ENCODE measurements at places on chromosomes 11 and 22.

DNA sequence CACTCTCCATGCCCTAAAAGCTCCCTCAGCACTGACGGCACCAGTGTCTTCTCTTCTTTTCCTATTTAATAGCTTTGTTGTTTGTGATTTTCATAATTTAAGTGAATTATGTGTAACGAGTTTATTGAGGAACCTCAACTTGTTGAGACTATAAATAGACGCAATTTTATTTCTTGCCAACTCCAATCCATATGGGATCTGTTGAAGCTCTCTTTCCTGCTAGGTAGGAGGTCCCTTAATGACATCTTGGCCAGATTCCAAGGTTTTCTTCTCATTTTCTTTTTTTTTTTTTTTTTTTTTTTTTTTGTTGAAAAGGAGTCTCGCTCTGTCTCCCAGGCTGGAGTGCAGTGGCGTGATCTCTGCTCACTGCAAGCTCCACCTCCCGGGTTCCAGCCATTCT lies 14.2 kb downstream of the RTL6 start:
- DNase-seq = no peak

GRCh38 chr22:20602609-20603164 lies 95.3 kb downstream of the MED15 start:
- no peak for DNase-seq

- no peak for DNase-seq
Observed at GRCh38 chr22:48047722-48048500, 1285.5 kb downstream of the TBC1D22A start.

DNA sequence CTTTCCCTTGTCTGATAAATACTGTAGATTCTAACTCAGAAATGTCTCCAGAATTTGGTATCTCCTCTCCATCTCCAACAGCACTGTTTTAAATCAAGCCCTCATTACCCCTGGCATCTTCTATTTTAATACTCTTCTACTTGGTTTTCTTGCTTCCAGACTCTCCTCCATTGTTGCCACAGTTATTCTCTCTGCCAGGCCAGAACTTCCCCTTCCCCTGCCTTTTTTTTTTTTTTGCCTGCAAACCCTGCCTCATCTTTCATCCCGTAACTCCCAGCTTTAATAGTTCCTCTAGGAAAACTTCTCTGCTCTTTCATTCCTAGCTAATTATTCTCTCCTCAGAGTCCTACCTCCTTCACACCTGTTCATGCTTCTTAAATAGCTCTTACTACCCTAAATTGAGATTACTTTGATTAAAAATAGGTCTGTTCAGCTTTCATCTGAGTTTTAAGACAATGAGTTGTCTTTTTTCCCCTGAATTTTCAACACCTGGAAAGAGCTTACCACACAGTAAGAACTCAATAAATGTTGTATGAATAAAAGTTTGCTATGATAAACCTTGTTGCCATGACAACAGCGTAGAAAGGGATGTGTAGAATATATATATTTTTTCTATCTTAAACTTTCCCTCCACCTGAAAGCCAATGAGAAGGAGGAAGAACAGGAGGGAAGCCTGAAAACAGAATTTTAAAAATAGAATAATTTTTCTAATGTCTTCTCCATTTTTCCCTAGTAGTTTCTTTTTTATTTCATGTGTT lies 3.6 kb downstream of the IL18 start:
- no peak for DNase-seq

DNA sequence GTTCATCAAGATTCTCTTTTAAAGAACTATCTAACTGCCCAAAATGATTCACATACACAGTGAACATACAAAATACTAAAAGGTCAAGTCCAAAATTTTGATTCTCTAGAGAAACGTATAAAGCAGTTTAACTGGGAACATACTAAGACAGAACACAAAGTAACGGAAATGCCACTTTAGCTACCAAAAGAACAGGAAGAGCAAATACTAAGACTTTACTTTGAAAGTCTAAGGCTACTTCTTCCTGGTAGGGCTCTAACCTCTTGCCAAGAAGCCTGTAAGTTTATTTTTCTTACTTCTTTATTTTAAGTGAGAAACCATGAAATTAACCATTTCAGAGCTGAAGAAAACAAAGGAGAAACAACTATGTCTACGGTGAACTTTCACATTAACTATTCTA lies 6.2 kb downstream of the PICALM start:
- no peak for DNase-seq

- DNase-seq = no peak
Observed at GRCh38 chr11:58900479-58901420, 38.5 kb upstream of the GLYATL1 start.

DNA sequence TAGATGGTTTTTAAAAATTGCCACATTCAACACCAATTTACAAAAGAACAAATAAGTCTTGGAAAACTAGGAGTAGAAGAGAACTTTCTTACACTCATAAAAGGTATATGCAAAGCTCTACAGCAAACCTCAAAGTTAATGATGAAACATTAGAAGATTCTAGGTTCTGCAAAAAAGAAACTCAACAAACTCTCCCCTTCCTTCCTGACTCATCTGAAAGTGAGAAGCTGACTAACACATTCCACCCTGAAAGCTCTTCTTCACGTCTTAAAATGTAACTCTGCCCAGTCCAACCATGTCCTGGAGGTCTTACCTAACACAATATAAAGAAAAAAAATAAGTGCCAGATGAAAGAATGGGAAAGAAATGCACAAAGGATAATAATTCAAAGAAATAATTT lies 218.9 kb upstream of the ISX start:
- DNase-seq = no peak

DNA sequence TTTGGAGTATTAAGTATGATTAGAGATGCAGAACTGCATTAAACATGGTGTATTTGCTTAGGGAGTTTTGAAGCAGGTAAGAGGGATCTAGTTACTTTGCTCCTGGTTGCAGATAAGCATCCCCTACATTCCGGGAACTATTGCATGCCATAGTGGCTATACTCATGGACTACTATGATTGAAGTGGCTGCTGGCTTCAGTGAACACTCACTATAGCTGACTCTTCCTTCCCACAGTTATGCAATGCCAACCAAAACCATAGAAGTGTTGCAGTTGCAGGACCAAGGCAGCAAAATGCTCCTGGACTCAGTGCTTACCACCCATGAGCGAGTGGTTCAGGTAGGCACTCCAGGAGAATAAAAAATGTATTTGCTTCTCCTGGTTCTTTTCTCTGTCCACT lies 17.0 kb downstream of the COA4 start:
- DNase-seq = no peak

- DNase-seq = no peak
Observed at GRCh38 chr11:125494031-125494360, 2.1 kb downstream of the FEZ1 start.

DNA sequence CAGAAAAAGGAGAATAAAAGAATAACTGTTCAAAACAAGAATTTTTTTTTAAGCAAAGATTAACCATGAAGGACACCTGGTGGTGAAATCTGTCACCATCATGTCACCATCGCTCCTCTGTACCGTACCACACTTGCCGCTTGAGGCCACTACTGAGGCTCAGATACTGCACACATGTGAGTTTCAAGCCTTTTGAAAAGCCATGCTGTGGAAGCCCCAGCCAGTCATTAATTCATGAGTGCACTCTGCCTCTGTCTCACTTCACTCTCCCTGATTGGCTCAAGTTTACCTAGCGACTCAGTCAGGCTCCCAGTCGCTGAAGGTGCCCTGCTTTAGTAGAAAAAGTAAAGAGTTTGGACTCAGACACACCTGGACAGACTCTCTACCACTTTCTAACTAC lies 6.6 kb upstream of the MS4A12 start:
- no peak for DNase-seq

GRCh38 chr11:131052367-131052766 lies 136.1 kb upstream of the SNX19 start:
- no peak for DNase-seq

- DNase-seq = no peak
Observed at GRCh38 chr11:26801601-26802000, 79.7 kb upstream of the SLC5A12 start.

GRCh38 chr11:6457581-6458320 lies 16.0 kb downstream of the TRIM3 start:
- no peak for DNase-seq

DNA sequence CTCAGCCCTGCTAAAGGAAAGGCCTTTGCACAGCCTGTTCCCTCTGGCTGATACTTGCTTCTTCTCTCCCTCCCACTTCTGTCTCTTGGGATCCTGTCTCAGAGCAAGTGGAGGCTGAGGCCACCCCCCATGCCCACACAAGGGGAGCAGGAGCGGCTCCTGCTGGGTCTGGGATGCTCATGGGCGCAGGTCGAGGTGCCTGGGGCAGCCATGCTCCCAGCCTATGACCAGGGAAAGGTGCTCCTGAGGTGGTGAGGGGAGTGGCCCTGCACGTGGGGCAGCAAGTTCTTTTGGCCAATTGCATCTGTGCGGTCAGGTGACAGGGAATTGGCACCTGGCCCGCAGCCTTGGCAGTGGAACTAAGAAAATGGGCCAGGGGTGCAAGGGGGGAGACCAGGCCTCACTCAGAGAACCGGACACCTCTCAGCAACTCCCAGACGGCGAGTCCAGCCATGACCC lies 1.5 kb downstream of the MAPK11 start:
- no peak for DNase-seq

- no peak for DNase-seq
Observed at GRCh38 chr22:50737728-50738648, at the start of gene ACR. ACR (plus strand) TSS chr22:50738204; CDS start chr22:50738236, 32 bp downstream.

DNA sequence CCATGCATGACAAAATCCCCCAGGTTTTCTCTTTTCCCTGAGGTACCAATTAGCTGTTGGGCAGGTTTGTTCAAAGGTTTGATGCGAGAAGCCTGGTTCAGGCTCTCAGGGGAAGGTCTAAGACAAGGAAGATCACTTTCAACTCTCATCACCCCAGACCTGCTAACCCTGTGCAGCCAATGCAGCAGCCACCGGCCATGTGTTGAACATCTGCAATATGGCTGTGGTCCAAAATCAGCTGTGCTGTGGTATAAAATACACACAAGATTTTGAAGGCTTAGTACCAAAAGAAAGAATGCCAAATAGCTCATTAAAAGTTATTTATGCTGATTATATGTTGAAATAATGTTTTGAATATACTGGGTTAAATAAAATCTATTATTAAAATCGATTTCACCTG lies 58.5 kb downstream of the SMCO4 start:
- no peak for DNase-seq

DNA sequence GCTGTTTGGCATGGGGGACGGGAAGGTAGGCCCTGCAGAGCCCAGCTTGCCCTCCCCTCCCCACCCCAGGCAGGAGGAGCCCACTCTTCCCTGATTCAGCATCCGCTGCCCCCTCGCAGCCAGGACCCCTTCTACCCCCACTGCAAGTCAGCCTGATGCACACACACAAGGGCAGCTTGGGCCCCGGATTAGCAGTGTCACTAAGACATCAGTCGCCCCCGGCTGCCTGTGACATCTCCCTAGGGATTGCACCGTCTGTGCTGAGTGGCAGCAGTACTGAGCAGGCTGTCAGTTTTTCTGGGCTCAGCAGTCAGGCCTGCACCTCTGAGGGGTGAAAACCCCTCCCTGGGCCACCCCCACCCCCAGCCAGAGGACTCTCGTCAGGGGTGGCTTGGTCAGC lies 30.4 kb upstream of the SYT7 start:
- DNase-seq = no peak

DNA sequence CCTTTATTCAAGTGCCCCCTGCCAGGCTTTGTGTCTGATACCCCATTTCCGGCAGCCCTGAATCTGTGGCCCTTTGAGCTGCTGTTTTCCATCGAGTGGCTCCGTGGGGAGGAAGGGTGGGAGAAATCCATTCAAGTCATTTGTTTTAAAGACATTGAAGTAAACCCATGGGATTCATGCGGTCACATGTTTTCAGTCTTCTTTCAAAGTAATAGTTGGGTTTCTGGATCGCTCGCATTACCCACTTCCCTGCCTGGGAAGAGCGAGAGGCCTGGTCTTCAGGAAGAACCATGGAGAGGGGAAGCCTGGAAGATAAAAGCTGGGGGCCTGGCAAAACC lies 14.4 kb downstream of the DAGLA start:
- no peak for DNase-seq

- DNase-seq = no peak
Observed at GRCh38 chr11:1303973-1304372, 5.5 kb downstream of the TOLLIP start.

DNA sequence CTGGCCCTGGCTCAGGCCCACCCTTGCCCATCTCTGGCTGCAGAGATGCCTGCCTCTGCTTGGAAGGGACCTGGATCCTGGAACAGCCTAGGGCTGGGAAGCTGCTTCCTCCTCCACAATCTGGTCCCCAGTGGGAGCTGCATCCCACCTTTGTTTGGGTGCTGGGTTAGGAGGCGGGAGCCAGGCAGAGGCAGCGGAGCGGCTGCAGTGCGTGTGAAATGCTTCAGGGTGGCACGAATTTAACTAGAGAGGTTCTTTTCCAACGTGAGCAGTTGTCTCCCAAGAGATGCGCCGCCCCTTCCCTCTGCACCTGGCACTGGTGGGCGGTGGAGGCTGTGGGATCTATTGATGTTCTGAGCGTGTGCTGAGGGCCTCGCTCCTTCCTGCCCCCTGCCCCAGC lies 31.6 kb downstream of the BRSK2 start:
- no peak for DNase-seq

- DNase-seq = no peak
Observed at GRCh38 chr11:66293777-66294625, 2.3 kb downstream of the TMEM151A start.

GRCh38 chr22:50341977-50342650 lies 1.0 kb upstream of the PPP6R2 start:
- DNase-seq = peak; percentile 54

- DNase-seq = no peak
Observed at GRCh38 chr11:111729071-111729830, 36.9 kb downstream of the PPP2R1B start.

DNA sequence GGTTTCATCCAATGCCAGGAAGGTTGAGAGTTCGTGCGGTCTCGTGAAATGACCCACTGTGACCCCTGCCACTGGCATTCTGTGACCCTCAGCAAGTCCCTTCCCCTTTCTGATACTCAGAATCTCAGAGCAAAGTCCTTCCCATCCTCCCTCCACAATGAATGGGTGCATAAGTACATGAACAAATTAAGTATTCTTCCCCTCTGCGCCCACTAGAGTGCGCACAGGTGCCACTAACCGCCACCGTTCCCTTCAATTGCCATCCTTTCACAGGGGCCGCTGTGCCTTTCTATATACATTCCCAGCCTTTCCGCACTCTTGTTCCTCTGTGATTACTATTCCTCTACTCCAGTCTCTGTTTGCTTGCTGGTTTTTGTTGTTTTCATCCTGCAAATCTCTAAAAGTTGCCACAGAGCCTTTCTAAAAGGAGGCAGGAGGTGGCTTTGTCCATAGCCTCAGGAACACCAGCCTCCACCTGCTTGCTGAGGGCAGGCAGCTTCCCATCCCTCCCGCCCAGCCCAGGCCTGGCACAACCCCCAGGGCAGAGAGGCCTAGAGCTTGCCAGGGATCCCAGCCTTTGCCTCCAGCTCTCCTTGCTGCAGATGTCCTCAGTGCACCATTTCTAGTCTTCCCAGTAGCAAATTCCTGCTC lies 6.7 kb upstream of the AP1B1 start:
- DNase-seq = peak; percentile 42

GRCh38 chr11:77102246-77103210 lies at the start of gene OMP:
OMP (plus strand) TSS chr11:77102840; CDS start chr11:77102840, 0 bp downstream.
- DNase-seq = no peak

GRCh38 chr11:94507485-94507884 lies 4.8 kb upstream of the C11orf97 start:
- DNase-seq = no peak
